Hematopoietic multipotent progenitor cell treated with erythropoietin and hydrocortisone succinate and interleukin-3 and kit ligand, for 17 days (in vitro differentiated cells): ENCODE measurements at places on chromosomes 3 and 15.

DNA sequence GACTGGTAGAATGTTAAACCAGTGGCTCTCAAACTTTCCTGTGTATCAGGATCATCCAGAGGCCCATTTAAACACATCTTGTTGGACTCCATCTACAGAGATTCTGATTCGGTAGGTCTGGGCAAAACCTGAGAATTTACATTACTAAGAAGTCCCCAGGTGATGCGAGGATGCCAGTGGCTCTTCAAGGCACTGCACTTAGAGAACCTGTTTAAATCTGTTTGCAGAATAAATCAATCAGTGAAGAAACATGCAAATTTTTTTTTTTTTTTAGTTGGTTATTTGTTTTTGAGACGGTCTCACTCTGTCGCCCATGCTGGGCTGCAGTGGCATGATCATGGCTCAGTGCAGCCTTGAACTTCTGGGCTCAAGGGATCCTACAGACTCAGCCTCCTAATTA is 117.7 kb upstream of the WNT5A start:
- no peak for DNase-seq

- no peak for DNase-seq
Measured at GRCh38 chr3:78689378-78689777, 1078.4 kb downstream of the ROBO1 start.

- no peak for DNase-seq
Measured at GRCh38 chr15:62469478-62469873, 304.4 kb upstream of the C2CD4B start.

DNA sequence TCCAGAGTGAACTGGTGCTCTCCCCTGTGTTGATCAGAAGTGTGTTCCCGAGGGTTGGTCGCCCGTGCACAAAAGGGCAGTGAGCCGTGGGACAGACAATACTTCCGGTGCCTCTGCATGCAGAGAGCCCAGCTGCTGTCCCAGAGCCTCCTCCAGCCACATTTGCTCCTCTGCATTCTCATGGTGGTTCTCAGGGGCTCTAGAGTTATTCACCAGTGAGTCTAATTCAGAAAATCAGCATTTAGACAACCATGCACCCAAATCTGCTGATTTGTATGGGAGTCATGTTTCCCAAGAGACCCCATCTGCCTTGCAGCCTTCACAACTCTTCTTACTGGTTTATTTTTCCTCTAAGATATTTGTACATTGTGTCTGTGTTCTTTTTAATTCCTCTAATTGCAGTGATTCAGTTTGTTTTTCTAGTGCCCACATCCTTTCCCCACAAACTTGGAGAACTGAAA is 107.0 kb upstream of the SPRED1 start:
- no peak for DNase-seq

- DNase-seq: no peak
Measured at GRCh38 chr3:71673486-71673885, 51.7 kb downstream of the EIF4E3 start.

GRCh38 chr3:112303764-112304325 is 9.8 kb upstream of the SLC9C1 start:
- DNase-seq: no peak

DNA sequence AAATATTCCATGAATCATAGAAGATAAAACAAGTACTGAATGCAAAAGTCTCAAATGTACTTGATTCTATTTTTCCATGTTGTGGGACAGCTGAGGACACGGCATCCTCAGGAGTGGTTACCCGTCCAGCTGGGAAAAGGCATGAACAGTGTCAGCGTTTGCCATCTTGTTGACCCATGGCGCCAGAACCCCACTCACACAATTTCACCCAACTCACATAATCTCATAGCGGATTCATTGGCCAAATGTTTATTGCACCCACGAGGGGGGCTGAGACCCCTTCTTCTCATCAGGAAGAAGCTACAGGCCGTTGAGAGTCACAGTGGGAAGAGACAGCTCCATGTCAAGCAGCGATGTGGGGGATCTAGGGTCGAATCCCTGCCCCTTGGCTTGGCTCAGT is 72.9 kb downstream of the OCA2 start:
- DNase-seq: no peak

DNA sequence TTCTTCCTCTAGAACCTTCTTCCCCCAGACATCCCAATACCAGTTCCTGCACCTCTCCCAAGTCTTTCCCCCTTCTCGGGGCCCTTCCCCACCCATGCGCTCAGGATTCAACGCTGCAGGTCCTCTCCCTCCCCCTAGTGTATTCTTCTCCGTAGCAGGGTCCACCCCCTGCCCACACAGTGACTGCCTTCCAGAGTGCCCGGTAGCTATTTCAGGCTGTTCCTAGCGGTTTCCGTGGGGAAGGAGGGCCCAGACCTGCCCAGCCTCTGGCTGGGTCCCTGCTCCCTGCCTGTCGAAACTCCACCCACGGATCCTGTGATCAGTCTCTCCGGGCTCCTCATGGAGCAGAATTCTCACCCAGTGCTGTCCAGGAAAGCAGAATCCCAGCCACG is 45.2 kb upstream of the SEC61A1 start:
- no peak for DNase-seq

DNA sequence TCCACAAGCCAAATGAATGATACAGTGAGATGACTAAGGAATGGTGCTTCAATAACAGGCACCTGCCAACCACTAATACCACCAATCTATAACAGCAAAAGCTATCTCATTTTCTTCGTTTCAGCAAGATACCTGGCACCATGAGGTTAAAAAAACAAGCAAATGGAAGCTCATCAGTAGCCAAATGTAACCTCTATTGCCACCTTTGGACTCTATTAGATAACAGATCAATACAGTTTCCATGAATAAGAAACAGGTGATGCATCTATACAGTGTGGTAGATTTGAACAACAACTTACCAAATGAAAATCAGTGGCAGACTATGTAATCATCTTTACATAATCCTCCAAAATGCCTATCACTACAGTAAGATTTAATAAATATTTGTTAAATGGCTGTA is 32.8 kb downstream of the PLOD2 start:
- no peak for DNase-seq

GRCh38 chr3:101099791-101100190 is 106.6 kb upstream of the ABI3BP start:
- DNase-seq: no peak

DNA sequence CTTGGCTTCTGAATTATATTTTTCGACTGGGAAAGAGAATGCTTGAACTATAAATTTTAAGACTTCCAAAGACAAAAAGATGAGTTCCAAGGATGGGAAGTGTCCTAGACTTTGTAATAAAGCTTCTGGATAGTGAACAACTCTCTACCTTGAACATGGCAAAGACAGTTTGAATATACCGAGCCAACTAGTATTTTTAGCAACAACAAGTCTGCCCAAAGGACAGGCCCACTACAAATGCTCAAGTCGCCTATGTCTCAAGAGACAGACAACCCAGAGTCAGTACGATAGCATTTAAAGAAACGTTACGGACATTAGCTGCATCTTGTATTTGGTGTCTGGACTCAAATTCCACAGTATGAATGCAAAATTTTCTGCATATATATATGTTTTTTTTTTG is 175.3 kb upstream of the SLC2A2 start:
- DNase-seq: no peak

DNA sequence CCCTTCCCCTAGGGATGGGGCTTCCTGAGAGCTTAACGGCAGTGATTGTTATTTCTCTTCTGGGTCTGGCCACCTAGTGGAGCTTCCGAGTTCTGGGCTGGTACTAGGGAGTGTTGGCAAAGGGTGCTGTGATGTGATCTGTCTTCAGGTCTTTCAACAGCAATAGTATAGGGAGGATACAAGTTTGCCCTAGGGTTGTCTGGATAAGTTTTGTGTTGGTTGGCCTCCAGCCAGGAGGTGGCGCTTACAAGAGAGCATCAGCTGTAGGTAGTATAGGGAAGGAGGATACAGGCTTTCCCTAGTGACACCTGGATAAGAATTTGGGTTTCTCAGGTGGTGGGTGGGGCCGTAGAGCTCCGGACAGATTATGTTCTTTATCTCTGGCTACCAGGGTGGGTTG is 19.2 kb upstream of the CPOX start:
- peak; percentile 35 for DNase-seq

DNA sequence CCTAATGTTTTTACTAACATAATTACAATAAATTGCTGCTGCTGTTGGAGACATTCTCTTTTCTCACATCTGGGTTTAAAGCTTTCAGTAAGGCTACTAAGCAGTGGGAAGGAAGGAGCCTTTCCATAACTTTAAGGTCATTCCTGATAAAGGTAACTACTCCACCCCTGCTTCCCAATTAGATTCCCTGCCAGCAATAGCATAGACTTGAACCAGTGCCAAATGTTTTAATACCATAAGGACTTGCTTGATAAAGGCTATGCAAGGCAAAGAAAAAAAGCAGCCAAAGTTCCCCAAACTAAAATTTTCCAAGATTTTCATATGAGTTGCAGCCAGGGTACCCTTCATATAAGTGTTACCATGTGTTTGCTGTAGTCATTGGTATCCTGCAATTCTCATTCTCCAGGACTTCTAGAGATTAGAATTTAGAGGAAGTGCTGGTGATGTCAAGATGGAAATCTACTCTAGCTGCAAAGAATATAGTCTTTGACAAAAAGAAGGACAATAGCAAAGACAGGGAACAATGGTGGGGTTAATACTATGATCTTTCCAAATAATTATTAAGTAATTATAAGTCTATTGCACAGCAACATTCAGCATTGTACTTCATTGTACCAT is 106.1 kb downstream of the FILIP1L start:
- DNase-seq: peak; percentile 12

GRCh38 chr3:185927501-185928200 is 10.2 kb downstream of the TRA2B start:
- DNase-seq: no peak

DNA sequence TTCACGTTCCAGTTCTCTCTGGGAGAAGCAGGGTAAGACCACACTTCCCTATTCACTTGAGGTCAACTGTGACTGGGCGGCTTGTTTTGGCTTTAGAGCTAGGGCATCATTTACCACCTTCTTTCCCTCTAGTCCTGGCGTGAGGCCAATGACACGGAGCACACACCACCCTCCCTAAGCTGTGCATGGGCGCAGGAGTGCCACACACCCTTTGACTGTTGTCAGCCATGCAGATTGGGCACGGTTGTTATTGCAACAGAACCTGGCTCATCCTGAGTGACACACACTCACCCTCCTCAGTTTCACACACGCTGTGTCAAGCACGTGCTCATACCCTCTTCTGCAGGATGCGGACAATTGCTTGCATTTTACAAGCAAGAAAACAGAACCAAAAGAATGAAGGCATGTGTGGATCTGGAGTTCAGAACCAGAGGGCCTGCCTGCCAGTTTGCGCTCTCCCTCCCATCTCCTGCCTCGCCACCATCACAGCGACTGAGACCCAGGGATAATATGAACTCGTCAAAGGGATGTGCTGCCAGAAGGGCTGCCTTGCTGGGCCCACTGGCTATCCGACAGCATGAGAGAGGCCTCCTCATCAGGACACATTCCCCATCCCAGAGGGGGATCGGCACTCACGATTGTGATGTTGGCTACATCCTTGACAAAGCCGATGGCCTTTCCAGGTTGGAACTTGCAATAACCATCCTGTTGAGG is 17.6 kb downstream of the CTSH start:
- DNase-seq: no peak

DNA sequence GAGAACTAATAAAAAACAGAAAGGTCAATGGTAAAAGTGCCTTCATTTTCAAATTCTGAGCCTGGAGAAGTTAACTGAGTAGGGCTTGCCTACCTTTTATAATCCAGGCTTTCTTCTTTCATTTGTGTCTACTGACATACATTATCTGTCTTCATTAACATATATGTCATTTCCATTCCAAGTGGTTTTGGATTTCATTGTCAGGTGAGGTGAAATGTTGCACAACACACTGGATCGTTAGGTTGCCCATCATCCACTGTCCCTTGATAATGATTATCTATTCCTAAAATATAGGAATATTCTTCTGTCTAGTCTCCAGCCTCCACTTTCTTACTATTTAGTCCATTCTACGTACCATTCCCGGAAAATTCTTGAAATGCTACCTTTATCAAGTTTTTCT is 55.0 kb upstream of the CP start:
- no peak for DNase-seq

DNA sequence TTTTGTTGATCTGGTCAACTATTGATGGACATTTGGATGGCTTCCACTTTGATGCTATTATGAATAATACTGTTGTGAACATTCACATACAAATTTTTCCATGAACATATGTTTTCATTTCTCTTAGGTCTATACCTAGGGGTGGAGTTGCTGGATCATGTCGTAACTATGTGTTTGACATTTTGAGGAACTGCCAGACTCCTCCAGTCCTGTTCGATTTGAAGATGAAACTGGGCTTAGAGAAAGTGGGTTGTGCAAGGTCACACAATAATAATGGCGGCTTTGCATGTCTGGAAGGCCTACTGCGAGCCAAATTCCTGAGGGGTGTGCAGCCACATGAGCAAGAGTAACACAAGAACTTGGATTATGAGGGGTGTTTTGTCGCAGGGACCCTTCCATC is 2.6 kb downstream of the TSEN2 start:
- no peak for DNase-seq

DNA sequence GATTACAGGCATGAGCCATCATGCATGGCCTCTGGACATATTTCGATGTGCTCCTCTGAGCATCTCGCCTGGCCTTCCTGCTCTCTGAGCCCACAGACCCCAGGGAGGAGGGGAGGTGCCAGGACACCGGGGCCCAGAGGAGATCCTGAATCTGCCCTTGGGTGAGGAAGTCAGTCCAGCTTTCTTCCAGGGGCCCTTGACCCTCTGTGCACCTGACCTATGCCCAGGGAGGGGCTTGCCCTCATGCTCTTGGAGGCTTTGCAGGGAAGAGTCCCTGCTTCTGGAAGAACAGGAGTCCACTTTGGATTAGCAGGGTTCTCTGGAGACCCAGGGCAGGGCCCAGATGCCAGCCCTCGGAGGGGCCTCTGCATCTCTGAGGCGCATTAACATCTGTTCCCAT is 1.4 kb downstream of the ACSBG1 start:
- no peak for DNase-seq

DNA sequence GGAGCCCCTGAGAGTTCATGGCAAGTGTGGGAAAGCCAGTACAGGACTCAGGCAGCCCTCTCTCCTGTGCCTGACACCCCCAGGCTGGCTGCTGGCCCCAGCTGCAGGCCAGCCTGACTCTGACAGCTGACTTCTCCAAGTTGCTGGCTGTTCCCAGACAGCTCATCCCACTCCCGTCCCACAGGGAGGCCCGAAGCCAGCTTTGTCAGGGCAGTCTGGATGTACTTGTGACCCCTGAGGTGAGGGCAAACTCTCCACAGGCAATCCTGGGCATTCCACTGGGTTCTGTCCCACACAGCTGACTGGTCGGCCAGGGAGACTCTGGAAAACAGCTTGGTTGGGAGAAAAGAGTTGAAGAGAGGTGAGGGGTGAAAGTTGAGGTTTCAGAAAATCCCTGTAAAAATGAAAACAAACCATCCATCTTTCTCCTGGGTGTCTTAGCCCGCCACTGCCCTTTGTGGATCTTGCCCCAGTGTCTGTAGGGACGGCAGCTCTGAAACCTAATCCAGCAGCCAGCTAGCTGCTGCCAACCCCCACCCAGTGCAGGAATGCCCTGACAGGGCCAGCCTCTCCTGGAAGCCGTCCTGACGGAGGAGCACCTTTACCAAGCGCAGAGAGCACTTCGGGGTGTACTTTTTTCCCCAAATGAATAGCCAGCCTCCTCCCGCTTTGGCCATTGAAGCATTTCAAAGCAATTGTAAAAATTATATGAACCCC is 87.9 kb downstream of the DNAJB8 start:
- no peak for DNase-seq
